HepG2 (cell line): ENCODE measurements at places on chromosomes 6 and 20. TPM values are rescaled to one million over a fixed set of nuclear protein-coding genes. Genes with fewer than 3 reads are reported as not detected.

The VSX1 gene
- 0.04 and 0.05 TPM in 2 replicates for polyA plus RNA-seq

The TOX2 gene
- polyA plus RNA-seq: not detected in 2 replicates

The BHLHE23 gene
- not detected in 2 replicates for polyA plus RNA-seq

GRCh38 chr20:45433316-45433715, 17.4 kb downstream of the PIGT start:
- H3K27me3 ChIP-seq: no peaks in the 10 kb centered on the region
- DNase-seq: no peak
- H3K4me1 ChIP-seq: 0 out of 2 replicates have a peak, but pooled peaks cover 6% of the 10 kb centered on the region
- H3K36me3 ChIP-seq: no peaks in the 10 kb centered on the region
- no peak overlapping the region for H3K4me3 ChIP-seq

The OR2W1 gene
- not detected in 2 replicates for polyA plus RNA-seq
